ENCODE measurements at places on chromosomes 5 and 9.

DNA sequence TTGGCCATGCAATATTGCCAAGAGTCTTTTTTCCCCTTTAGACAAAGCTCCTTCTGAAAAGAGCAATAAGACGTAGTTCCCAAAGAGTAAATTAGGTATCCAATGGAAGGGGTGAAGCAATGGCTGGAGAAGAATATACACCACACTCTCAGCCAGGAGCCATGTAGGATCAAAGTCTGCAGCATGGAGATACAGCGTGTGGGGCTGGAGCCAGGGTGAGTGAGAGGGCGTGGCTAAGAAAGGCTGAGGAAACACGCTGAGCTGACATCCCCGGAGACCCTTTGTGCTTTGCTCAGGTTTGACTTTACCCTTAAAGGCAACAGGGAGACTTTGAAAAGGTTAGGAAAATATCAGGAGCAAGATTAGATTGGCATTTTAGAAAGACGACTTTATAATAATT is 87.1 kb upstream of the ELL2 start:
- no peak for DNase-seq

DNA sequence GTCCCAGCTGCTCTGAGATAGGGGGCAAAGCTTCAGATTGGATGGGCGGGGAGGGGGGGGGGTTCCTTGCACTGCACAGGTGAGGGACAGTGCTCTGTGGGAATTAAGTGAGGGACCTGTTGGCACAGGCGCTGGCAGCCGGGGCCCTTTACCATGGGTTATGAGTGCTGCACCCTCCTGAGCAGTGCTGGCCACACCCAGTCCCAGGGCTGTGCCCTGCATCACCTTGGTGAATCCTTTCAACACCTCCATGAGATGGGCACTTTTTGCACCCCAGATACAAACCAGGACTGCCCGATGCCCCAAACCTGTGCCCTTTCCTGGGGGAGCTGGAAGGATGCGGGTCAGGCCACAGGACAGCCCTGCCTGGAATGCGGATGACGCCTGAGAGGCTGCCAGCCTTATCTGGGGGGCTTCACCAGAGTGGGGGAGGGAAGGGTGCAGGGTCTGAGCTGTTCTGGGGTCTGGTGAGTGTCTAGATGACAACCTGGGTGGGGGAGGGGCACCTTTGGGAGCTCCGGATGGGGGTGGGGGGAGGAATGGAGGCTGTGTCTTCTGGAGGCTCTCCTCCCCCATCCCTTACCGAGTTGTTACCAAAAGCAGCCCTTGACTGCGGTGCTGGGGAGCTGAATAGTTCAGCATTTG is 5.2 kb downstream of the CRB2 start:
- DNase-seq = no peak

DNA sequence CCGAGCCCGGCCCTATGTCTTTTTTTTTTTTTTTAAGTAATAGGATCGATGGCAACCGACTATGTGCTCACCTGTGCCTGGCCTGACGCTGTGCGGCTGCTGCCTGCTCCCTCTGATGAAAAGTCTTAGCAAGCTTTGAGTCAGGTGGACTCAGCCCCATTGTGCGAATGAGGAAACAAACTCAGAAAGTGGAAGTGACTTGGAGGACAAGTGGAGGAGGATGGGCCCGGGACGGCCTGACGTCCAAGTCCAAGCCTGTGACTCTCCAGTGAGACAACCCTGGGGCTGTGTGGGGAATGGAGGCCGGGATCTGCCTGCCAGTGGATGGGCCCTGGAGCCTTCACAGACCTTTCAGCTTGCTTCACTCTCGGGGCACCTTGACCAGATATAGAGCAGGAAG is 57.9 kb downstream of the EXD3 start:
- no peak for DNase-seq

DNA sequence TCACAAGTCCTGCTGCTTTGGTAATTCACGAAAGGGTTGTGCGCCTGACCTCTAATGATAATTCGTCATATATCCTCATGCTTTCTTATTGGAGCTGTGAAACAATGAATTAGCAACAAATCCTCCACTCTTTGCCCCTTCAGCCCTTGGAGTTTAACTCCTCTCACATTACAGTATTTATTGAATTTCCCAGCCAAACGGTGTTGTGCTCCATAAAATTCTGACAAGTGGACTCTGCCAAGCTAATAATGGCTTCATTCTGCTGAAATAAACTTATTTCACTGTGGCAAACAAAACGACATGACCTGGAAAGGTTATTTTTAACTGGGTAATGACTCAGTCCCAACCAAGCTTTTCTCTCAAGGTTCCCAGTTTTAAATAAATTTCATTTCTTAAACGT is 984.4 kb upstream of the DMAC1 start:
- no peak for DNase-seq
